ENCODE measurements at places on chromosomes 11 and 22.
A peak's percentile ranks its signal among the peaks of the same experiment; 100 is the strongest.

- no peak for DNase-seq
Observed at GRCh38 chr11:117998664-117999353, 12.6 kb downstream of the IL10RA start.

DNA sequence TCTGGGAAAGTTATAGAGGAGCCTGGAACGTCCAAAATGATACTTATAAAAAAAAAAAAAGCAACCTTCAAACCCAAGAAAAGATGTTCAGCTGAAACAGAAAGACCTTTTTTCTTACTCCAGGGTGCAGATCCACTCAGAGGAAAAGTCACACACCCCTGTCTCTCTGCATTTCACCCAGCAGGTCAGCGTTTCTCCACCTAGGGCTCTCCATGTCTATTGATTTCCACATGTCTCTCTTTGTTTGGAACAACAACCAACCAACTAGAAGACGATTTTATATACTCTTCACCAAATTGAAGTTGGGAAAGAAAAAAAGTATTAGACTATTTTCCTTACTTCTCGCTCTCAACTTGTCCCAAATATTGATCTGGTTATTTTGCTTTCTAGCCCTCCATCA is 42.2 kb upstream of the BLID start:
- peak; percentile 18 for DNase-seq

- DNase-seq = no peak
Observed at GRCh38 chr11:112115386-112115785, 28.7 kb downstream of the SDHD start.

GRCh38 chr11:15865212-15865987 is 490.9 kb downstream of the SOX6 start:
- no peak for DNase-seq

DNA sequence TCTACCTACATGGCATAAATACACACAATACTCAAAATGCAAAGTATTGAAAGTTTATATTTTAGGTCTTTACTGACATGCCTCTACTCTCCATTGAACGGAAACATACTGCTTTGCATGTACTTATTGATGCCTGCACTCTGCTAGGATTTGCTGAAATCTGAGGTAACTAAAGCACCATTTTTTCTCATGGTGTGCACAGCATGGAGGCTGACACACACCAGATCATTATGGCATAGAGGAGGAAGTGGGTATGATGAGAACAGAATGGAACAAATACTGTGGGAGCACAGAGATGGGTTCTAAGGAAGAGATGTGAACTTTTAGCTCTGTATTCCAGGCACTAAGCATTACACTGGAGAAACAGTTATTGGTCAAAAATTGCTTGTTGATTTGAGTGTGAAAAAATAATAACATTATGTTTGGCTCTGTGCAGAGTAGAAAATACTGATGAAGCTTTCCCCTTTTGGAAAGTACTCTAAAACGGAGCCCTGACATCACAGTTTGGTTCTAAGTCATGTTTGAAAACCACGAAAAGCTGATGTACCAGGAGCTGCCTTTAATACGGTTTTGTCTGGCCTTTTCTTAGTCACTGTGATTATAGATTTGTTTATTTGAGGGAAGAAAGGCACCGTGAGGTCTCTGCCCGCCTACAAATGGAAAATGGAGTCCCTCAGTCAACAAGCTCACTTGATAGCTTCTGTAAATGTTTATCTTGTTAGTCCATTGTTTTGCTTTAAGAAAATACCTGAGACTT is 5.6 kb downstream of the OR52R1 start:
- DNase-seq = no peak

- DNase-seq = no peak
Observed at GRCh38 chr22:47570851-47571250, 808.4 kb downstream of the TBC1D22A start.

- no peak for DNase-seq
Observed at GRCh38 chr11:118998388-118998717, 415 bp downstream of the CENATAC start.

DNA sequence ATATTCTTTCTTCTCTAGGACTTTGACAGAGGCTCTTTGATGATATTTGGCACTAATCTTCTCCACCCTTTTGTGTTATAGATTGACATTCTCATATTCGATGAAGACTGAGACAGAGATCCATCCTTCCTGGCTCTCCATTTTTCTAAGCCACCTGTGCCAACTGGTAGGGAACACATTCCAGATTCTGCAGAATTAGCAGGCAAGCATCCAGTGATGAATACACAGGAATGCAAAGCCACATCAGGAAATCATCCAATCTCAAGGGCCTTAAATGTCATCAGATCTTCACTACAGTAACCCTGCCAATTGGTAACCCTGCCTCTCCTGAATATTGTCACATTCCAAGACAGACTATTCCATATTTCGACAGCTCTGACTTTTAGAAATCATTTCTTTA is 718.4 kb upstream of the API5 start:
- no peak for DNase-seq

DNA sequence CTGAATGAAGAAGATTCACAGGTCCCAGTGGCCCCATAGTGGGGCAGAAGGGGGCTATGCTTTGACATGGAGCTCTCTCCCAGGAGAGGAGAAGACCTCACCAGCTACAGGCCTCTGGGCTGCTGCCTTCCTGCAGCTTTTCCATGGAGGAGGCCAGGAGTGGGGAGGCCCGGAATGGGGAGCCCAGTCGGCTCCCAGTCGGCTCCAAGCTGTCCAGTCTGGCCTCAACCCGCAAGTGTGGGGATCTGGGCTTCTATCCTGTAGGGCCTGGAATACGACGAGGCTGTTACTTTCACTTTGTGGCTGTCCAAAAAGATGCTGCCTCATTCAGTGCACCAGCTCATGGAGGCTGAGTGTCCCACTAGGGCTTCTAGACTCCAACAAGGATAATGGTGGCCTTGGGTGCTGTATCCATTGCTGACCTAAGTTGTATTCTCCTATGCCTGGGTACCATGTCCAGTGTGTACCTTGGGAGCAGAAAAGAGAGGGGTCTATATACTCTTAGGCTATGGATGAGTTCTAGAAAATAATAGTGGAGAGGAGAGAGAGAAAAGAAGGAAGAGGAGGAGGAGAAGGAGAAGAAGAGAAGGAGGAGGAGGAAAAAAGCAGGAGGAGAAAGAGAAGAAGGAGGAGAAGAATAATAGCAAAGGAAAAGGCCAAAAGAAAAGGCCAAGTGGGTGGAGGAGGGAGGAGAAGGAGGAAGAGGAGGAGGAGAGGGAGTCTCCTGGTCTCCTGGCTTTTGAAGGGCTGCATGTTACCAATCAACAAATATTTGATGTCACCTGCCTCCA is 1.1 kb downstream of the MYO18B start:
- DNase-seq = no peak

All from right kidney (tissue), 9 donors.